PC-9 (cell line): ENCODE measurements at places on chromosomes 7 and 10.

GRCh38 chr10:27153845-27154193 lies 365 bp downstream of the YME1L1 start:
- no peak for DNase-seq

- DNase-seq, result peak; percentile 3
Measured at GRCh38 chr10:31678139-31678536, 250.5 kb downstream of the ARHGAP12 start.

DNA sequence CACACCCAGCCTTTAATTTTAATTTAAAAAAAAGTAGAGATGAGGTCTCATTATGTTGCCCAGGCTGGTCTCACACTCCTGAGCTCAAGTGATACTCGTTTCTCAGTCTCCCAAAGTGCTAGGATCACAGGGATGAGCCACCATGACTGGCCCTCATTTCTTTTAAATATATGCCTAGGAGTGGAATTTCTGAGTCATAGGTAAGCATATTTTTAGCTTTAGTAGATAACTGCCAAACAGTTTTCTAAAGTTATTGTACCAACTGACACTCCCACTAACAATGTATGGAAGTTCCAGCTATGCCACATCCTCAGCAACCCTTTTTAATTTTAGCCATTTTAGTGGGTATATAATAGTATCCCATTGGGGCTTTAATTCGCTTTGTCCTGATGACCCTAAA lies 13.8 kb upstream of the PPIF start:
- no peak for DNase-seq

GRCh38 chr7:25843467-25843866 lies 308.5 kb upstream of the NFE2L3 start:
- no peak for DNase-seq

DNA sequence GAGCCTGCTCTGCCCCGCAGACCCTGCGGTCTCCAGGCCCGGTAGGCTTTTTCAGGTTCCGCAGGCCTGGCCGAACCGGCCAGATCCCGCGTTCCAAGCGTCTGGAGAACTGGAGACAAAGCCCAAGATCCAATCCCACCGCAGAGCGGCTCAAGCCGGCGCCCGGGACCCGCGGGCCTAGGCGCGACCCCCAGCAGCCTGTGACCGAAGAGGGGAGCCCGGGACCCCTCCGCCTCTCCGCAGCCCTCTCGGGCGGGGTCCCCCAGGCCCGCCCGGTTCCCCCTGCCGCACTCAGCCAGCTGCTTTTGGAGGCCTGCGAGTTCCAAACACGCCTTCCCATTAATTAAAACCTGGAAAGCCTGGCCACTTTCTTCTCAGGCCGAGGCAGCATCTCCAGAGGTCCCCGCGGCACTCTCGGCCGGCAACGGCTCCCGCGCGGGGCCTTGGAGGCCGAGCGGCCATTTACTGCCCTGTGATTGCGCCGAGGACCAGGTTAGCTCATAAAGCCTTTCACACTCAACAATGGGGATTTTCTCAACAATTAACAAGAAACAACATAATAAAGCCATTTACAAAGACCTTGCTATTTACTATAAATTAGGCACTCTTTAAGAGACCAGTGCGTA lies 16.7 kb downstream of the SKIDA1 start:
- DNase-seq, result no peak

- DNase-seq, result peak; percentile 15
Measured at GRCh38 chr10:86346799-86347665, 19.6 kb downstream of the GRID1 start.

- no peak for DNase-seq
Measured at GRCh38 chr7:91265693-91266066, 1.4 kb downstream of the FZD1 start.

DNA sequence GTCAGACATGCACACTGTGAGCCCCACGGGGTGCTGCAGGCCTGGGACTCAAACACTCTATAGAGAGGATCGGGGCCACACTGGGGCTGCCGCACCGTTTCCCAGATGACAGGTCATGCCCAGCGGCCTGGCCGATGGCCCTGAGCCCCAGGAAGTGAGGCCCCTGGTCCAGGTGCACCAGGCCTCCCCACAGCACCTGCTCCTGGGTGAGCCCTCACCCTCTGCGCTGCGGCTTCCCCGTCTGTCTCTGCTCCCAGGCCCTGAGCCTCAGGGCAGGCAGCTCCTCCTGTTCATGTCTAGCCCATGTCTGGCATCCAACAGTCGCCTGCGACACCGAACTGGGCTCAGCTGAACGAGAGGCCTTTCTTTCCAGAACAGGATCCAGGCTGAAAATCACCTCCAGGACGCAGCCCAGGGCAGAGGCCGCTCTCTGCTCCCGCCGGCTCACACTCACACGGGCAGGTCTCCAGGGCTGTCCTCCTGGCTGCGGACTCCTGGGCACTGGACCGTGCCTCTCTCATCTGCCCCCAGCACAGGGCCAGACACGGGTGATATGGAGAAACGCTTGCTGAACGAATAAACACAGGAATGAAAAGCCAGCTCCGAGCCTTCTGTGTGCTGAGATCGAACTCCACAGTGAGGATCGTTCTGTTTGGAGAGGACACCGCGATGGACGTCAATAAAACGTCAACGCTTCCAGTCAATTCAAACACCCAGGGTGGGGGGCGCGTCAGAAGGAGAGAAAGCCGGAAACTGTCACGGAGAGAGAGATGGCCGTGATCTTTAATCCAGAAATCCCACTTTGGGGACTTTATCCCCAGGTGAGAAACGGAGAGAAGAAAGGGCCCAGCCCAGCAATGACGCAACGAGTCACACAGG lies 202.4 kb downstream of the ELFN1 start:
- DNase-seq, result no peak

GRCh38 chr7:151699147-151699927 lies 177.6 kb downstream of the PRKAG2 start:
- peak; percentile 98 for DNase-seq

- no peak for DNase-seq
Measured at GRCh38 chr10:82887488-82887887, 1012.5 kb downstream of the NRG3 start.

DNA sequence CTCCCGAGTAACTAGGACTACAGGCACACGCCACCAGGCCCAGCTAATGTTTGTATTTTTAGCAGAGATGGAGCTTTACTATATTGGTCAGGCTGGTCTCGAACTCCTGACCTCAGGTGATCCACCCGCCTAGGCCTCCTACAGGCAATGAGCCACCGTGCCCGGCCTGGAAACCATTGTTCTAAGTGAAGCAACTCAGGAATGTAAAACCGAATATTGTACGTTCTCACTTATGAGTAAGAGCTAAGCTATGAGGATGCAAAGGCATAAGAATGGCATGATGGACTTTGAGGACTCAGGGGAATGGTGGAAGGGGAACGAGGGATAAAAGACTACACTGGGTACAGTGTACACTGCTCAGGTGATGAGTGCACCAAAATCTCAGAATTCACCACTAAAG lies 235.1 kb upstream of the AUTS2 start:
- DNase-seq, result peak; percentile 42

DNA sequence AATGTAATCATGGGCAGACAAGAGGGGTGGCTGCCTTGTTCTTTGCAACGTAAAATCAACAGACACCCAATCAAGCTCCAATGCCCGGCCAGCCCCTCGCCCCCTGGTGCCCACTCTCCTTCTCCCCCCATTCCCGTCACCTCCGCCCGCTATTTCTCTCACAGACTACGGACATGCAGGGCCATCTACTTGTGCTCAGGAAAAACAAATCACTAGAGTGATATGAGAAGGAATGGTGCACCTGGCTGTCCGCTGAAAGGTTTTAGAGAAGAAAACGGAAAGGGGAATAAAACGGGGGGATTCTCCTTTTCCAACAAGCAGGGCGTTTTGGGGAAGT lies 396 bp downstream of the GRM8 start:
- DNase-seq, result no peak

- DNase-seq, result no peak
Measured at GRCh38 chr10:29317027-29317420, 28.2 kb downstream of the LYZL1 start.

DNA sequence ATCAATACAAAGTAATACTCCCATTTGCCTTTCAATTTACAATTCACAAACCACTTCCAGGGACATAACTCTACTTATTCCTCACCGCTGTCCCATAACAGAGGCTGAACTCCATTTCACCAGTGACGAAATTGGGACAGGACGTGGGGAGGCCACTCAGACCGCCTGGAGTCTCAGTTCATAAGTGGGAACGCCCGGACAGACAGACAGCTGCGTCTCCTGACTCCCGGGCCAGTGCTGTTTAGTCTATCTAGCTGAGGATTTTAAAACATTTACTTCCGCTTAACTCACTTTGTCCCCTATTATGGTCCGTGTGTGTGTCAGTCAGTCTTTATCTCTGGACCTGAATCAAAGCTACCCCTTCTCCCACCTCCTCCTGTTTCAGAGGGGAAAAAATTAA lies 67.4 kb upstream of the ZNF438 start:
- peak; percentile 18 for DNase-seq

DNA sequence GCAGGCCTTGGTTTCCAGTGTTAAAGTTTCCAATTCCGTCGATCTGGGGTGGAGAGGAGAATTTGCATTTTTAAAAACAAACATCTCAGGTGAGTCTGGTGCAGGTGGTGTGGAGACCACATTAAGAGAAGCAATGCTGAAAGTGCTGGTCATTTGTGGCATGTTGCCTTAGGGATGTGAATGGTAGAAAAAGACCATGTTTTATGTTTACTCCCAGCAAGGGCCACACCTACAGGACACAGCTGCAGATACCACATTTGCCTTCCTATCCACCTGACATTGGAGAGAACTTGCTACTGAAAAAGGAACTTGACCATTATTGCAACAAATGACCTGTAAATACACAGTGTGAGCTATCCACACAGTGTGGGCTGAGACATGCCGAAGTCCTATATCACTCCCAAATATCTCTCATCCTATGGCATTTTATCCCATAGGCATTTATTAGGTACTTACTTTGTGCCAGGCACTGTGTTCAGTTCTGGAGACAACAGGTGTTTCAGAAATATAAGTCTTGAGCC lies 183.1 kb downstream of the NRP1 start:
- no peak for DNase-seq

DNA sequence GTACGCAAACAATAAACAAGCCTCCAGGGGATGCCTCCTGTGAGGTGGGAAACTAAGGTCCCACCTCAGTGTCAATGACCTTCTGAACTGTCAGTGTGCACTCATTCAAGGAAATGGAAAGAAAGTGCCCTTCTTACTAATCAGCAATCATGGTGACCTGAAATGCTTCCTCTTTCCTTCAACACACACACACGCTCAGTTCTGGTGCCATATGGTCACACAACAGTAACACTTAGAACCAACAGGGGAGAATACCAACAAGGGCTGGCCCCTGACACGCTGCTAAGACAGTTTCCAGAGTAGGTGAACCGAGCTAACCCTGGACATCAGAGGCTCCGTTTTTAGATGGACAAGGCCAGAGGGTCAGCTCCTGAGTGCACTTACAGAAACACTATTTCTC lies 42.1 kb upstream of the EFCAB10 start:
- no peak for DNase-seq

- no peak for DNase-seq
Measured at GRCh38 chr10:132320654-132321469, 11.1 kb upstream of the LRRC27 start.

- DNase-seq, result peak; percentile 89
Measured at GRCh38 chr10:3486346-3487065, 298.5 kb downstream of the KLF6 start.

- DNase-seq, result no peak
Measured at GRCh38 chr10:112775381-112775780, 174.7 kb upstream of the TCF7L2 start.

GRCh38 chr7:20993693-20994092 lies 207.0 kb upstream of the SP8 start:
- DNase-seq, result no peak

DNA sequence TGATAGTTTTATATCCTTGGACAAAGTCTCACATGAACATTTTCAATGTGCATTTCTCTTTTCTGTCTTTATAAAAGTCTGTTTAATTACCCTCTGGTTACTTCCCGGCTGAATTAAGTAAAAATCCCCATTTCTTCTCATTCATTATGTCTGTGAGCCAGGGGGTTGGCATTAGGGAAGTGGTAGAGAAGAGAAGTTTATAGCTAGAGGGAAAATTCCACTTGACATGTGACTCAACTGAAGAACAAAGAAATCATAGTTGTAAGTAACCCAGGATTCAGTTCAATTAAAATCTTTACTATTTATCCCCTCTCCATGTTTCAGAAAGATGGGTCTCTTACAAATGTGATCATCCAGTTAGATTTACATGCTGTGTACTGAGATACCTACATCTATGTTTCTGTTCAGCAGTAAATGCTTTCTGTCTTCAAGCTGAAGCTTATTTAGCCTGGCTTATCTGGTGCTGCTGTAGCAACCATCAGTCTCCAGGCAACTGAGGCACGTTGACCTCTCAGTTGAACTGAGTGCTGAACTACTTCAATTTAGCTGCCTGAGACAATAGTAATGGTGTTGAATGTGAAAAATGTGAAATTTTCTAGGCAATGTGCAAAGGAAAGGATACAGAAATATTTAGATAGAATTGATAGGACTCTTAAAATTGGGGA lies 181.6 kb downstream of the MLLT10 start:
- DNase-seq, result peak; percentile 45

GRCh38 chr7:45606931-45607330 lies 32.8 kb downstream of the ADCY1 start:
- DNase-seq, result no peak

DNA sequence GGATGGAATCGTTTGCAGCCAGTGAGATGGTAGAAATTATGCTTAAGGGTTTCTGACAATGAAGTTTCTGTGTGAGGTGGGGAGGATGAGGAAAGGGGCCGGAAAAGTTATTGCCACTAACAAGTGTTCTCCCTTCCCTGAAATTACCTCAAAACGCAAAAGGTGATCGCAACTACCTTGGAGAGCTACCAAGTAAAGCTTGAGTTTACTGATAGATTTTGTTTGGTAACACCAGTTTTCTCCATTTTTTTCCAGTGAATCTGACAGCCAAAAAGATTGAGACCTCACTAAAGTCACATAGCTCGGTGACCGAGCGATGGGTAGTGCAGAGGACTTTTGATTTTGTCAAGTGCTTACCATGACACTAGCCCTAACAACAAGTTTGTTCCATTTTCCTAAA lies 1.6 kb downstream of the SUV39H2 start:
- no peak for DNase-seq

DNA sequence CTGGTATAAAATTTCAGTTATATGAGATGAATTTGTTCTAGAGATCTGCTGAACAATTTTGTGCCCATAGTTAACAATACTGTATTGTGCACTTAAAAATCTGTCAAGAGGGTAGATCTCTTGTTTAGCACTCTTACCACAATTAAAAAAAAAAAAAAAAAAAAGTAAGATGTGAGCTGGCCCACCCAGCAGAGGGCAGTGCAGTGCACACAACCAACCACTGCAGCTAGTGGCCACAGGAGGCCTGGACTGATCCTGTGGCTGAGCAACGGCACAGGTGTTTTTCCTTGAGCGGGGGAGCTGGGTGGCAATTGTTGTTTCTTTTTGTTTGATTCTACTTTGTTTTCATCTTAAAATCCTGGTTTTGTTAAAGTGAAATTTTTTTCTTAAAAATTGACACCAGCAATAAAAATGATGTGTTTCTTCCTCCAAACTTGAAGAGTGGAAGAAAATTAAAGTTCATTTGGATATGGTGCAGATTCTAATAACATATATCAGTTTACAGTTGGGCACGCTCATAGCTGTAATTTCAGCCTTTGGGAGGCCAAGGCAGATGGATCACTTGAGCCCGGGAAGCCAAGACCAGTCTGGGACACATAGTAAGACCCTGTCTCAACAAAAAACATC lies 171.1 kb upstream of the TBX20 start:
- peak; percentile 63 for DNase-seq
